ENCODE measurements at places on chromosomes 4 and X. TPM values are rescaled to one million over a fixed set of nuclear protein-coding genes. Genes with fewer than 3 reads are reported as not detected.

GRCh38 chr4:114782415-114783214, 184.0 kb downstream of the UGT8 start:
- no peak for DNase-seq

DNA sequence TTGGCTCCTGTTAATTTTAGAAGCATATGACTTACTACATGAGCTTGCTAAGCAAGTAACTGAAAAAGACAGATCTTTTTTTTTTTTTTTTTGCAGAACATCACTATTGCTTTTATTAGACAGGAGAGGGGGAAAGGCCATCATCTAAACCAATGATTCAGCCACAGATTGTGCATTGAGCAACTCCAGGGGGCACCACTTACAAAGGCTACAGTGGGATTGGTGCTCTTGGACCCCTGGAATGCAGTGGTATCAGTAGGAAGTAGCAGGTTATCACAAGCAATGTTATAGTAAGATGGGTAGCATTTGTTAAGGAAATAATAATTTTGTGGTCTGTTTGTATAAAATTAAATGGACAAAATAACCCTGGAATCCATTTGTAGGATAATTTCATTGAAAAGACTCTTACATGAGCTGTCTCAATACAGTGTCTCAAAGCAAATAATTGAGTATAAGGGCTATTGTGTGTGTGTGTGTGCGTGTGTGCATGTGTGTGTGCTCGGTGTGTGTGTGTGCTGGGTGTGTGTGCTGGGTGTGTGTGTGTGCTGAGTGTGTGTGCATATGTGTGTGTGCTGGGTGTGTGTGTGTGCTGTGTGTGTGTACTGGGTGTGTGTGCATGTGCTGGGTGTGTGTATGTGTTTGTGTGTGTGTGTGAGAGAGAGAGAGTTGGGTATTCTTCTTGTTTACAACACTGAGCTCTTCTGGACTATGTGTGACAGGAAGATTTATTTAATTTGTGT, 296.3 kb downstream of the PCDH7 start:
- no peak for DNase-seq

- DNase-seq, result no peak
Measured at GRCh38 chrX:11791537-11791936, 33.5 kb downstream of the MSL3 start.

DNA sequence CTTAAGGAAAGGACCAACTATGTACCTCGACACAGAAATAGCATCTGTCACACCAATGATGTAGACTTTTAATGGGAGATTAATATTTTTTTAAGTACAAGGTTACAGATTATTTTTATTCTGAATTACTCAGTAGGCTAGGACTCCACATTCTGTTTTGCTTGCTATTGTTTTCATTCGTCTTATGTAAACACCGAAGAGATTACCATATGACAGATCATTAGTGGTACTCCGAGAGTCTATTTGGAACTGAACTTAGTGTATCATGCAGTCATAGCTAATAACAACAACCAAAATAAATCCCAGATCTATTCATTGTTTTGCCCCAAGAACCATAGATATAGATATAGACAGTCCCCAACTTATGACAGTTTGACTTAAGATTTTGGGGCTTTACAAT, 139.7 kb upstream of the SPRY1 start:
- no peak for DNase-seq

- DNase-seq, result no peak
Measured at GRCh38 chr4:151144329-151145072, 45.1 kb downstream of the RPS3A start.

DNA sequence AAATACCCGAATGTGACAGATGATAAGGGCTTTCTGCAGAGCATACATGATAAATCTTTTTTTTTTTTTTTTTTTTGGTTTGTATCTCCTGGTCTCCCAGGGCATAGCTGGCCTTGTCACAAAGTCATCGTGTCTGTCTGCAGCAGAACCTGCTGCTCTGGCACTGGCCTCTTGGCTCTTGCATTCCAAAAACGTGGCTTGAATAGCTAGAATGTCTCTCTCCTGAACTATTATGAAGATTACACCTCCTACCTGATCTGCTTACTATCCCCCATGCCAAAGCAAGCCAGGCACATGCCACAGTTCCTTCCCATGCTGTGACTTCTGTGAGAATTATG, 50.4 kb upstream of the SCRG1 start:
- no peak for DNase-seq

GRCh38 chr4:85478576-85478975, 3.6 kb downstream of the ARHGAP24 start:
- no peak for DNase-seq

DNA sequence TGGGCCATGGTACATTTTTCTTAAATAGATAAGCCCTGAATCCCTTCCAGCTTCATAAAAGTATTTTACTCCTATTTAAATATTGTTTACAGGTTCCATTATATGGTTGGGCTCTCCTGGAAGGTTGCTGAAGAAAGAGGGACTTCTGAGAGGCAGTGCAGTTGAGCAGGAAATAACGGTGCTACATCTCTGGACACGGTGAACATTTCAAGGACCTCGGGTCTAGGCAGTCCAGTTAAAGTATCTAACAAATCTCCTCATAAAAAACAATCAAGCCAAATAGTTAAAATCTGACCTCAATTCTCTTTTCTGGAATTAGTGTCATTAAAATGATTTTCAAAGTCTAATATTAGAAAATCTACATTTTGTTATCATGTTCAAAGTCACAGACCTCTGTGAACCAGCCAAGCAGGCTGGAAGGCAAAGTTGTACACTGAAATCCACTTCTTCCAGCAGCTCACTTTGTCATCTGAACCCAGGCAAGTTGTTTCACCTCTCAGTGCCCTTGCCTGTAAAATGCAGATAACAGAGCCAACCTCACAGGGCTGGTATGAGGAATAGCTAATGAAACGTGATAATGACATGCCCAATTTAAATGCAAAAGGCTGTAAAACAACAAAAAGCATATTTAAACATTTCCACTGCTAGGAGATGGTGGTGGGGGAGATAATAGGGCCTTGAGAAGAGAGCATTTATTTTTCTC, 267.0 kb upstream of the KLF3 start:
- no peak for DNase-seq

- DNase-seq, result peak; percentile 58
Measured at GRCh38 chrX:154051201-154051810, 31.6 kb upstream of the IRAK1 start.

DNA sequence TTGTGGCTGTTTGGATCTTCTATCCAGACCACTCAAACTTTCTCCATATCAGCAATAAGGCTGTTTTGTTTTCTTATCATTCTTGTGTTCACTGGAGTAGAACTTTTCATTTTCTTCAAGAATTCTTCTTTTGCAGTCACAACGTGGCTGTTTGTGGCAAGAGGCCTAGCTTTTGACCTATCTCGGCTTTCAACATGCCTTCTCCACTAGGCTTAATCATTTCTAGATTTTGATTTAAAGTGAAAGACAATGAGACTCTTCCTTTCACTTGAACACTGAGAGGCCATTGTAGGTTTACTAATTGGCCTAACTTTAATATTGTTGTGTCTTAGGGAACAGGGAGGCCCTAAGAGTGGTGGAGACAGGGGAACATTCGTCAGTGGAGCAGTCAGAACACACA, 19.1 kb downstream of the FGF2 start:
- no peak for DNase-seq

- no peak for DNase-seq
Measured at GRCh38 chr4:3725936-3726870, 40.0 kb upstream of the ADRA2C start.

GRCh38 chrX:136577552-136577951, 45.5 kb downstream of the VGLL1 start:
- peak; percentile 42 for DNase-seq

The FGF16 gene
- total RNA-seq, result 0.13 TPM

The RASGEF1B gene
- 2.1 TPM for total RNA-seq

The ZNF674 gene
- total RNA-seq, result 3.2 TPM

The EBP gene
- 7.1 TPM for total RNA-seq

The HTR2C gene
- total RNA-seq, result not detected

The HSD17B11 gene
- 10.5 TPM for total RNA-seq

The ARSD gene
- total RNA-seq, result 1.7 TPM

The TEC gene
- total RNA-seq, result 2.0 TPM

The MAP7D2 gene
- total RNA-seq, result 0.48 TPM

The GPC4 gene
- total RNA-seq, result 22.0 TPM

The UGT2B10 gene
- total RNA-seq, result not detected

The GPRIN3 gene
- total RNA-seq, result 1.4 TPM

The LDOC1 gene
- total RNA-seq, result 1.9 TPM

The IL9R gene
- not detected for total RNA-seq

The RTL9 gene
- 0.08 TPM for total RNA-seq
